GM12878 (cell line): ENCODE measurements at places on chromosomes 6 and 20. TPM values are rescaled to one million over a fixed set of nuclear protein-coding genes. Genes with fewer than 3 reads are reported as not detected.

Gene OPN5
- total RNA-seq: not detected in 2 replicates

Gene NR2E1
- not detected in 2 replicates for total RNA-seq

Gene OGFRL1
- 3.8 and 4.0 TPM in 2 replicates for total RNA-seq

Gene DDO
- 0.13 TPM in 1 of 2 replicates, not detected in the other for total RNA-seq

Gene IPCEF1
- total RNA-seq: 4.9 and 6.8 TPM in 2 replicates

Gene PRSS35
- total RNA-seq: not detected in 2 replicates

Gene PDYN
- total RNA-seq: not detected in 2 replicates

Gene WTAP
- 73.0 and 79.0 TPM in 2 replicates for total RNA-seq
